ENCODE measurements at places on chromosomes 12 and 14.
A peak's percentile ranks its signal among the peaks of the same experiment; 100 is the strongest.

- peak; percentile 55 for DNase-seq
Measured at GRCh38 chr12:106953352-106954250, 2.1 kb upstream of the TMEM263 start.

GRCh38 chr12:18965203-18965602, 164.3 kb upstream of the PLEKHA5 start:
- no peak for DNase-seq

DNA sequence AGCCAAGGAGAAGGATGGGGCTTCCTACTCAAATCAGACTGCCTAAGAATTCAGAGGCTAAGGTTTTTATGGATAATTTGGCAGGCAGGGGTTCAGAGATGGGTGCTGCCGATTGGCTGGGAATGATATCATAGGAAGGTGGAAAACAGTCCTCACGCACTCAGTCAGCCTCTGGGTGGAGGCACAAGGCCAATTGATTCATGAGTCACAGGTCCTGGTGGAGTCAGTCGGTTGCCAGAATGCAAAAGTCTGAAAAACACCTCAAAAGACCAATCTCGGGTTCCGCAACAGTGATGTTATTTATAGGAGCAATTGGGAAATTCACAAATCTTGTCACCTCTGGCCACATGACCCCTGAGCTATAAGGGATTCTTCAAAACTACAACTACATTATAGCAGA, 105.5 kb downstream of the GXYLT1 start:
- DNase-seq: peak; percentile 53

GRCh38 chr12:15962760-15963159, 51.6 kb downstream of the DERA start:
- peak; percentile 20 for DNase-seq

DNA sequence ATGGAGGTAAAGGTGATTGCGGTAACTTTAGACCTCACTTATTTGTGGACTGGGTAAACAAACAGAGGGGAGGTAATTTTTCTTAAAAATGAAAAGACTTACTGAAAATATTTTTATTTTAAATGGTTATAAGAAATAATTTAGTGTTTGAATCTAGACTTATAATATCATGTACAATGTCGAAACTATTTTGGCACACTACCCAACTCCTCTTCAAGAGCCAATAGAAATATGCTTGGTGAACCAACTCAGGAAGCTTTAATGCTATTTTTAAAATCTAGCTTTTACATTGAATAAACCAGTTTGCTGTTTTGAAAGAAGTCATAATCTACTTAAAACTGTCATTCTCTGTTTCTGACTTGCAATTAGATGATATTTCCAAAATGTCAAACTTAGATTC, 175.8 kb upstream of the NPAS3 start:
- peak; percentile 52 for DNase-seq
